ENCODE measurements at places on chromosomes 3 and 15.

DNA sequence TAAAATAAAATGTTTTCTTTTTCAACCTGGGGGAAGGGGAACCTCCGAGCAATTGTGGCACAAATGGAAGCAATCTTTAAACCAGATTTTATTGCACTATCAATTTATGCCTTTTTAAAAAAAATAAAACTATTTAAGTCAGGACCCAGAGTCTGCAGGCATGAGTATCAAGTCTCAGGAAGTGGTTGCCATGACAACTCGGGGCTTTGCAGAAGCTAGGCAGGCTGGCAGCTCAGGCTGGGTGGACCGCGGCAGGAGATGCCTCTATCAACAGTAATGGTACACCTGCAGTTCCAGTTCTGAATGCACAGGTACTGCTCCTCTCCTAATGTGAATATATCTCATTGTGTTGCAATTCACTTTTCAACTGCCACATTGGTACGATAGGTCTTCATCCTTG is 447.7 kb downstream of the GABRG3 start:
- no peak for DNase-seq

DNA sequence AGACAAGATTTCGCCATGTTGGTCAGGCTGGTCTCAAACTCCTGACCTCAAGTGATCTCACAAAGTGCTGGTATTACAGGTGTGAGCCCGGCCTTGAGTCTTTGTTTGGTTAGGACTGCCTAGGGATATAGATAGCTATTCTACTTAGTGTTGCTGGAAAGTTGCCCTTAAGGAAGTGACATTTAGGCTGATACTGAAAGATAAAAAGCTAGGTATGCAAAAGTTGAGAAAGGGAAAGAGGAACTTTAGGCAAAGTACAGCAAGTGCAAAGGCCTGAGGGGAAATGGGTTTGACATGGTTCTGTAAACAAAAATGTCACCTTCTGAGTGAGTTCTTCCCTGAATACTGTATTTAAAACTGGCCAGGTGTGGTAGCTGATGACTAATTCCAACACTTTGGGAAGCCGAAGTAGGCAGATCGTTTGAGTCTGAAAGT is 111.5 kb downstream of the ZNF609 start:
- DNase-seq: no peak

DNA sequence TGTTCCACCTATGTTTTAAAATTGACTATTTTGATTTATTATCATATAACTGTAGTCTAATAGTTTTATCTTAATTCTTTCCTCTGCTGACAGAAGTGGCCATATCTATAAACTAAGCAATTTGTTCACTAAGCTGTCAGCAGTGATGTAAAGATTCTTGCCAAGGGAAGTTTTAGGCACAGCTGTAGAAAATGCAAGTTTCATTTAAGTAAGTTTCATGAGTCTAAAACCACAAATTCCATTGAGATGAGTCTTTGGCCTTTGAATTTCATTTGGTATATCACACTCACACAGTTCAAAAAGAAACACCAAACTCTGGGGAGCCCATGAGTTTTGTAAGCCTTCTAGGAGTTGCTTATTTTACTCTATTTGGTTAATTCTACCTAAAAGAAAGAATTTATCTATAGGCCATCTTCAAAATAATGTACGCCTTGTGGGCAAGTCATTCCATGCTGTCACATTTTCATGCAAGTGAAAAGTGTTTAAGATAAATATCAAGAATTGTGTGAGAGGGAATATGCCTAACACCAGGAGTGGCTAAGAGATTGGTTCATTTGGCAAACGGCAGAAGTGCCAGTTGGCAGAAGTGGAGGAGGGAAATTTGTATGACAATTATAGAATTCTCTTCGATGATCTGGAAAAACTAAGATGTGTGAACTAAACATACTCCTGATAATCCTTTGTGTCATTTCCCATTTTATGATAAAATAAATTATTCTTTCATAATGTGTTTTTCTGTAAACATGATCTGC is 292.9 kb downstream of the ZIC4 start:
- DNase-seq: peak; percentile 73

- DNase-seq: no peak
Measured at GRCh38 chr15:33908406-33908805, 59.9 kb upstream of the CHRM5 start.

- no peak for DNase-seq
Measured at GRCh38 chr3:186825872-186826409, 16.6 kb upstream of the ADIPOQ start.

DNA sequence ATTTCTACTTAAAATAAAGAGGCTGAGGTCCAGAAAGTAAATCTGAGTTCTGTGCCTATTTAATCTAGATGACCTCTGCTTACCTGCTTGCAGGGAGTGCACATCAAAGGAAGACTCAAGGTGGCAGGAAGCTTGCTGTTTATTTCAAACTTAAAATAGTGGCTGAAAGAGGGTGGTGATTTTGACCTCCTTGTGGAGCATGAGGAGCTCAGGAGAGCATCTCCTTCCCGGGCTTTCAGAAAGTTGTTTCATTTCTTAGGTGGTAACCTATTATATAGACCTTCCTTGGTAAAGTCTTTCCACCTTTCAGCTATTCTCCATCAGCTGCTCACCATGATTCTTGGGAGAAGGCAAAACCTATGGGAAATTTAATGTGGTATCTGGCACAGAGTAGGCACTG is 494 bp downstream of the GCSAM start:
- DNase-seq: no peak

DNA sequence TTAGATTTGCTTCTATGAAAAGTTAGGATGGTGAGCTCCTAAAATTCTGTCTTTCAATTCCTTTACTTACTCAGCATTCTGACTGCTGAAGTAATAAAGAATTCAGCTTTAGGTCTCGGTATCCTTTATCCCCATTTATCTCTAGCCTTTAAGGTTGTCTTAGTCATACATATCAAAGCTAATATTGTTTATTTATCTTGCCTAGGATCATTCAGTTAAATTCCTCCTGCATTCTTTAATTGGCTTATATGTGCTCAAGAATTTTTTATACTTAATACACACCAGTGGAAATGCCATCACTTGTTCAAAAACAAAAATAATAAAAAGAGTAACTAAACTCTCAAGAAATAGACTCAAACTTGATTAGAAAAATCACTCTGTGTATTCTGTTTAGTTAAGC is 507.0 kb downstream of the ZPLD1 start:
- no peak for DNase-seq

DNA sequence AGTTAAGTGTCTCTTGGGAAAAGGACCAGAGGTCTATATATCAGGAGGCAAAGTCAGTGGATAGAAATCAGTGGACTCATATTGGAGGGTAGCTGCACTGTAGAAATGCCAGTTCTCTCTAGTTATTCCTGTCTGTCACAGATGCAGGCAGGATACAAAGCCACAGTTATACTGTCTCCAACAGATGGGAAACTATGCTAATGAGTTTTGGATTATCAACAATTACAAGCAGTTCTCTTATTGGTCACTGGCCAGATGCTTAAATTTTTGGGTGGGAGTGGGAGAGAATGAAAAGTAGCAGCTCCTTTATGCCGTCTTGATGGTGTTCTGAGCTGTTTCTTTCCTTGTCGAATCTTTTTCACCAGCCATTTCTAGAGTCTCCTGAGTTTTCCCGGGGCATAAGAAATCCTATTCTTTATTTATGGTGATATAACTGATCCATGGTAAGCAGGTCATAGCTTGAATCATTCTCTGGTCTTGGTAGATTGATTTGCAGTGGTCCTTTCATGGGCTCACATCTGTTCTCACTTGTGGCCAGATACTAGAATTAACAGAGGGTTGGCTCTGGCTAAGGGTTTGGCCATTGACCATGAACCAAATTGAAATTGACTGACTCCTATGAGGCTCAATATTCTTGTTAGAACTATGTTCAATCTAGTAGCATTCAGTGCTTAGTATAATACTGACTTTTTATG is 44.6 kb upstream of the RBMS3 start:
- DNase-seq: no peak
